ENCODE measurements at places on chromosomes 5 and 9.

GRCh38 chr9:134936346-134937163, 18.8 kb upstream of the FCN1 start:
- no peak for DNase-seq

DNA sequence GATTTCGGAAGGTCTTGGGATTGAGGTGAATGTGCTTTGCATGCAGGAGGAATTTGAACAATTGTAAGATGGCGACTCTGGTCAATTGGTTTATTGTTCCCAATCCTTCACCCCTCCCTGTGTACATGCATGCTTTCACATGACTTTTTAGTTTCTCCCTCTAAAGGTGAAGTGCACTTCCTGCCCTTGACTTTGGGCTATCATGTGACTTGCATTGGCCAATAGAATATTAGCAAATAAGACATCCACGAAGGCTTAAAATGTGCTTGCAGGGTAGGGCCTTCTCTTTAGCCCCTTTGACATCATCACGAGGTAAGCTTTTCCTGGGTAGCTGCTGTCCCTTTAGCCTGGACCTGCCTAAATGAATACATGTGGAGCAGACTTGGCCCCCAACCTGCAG, 8.1 kb upstream of the ZBTB43 start:
- DNase-seq = no peak

- no peak for DNase-seq
Measured at GRCh38 chr5:6692906-6693305, 20.3 kb upstream of the TENT4A start.

DNA sequence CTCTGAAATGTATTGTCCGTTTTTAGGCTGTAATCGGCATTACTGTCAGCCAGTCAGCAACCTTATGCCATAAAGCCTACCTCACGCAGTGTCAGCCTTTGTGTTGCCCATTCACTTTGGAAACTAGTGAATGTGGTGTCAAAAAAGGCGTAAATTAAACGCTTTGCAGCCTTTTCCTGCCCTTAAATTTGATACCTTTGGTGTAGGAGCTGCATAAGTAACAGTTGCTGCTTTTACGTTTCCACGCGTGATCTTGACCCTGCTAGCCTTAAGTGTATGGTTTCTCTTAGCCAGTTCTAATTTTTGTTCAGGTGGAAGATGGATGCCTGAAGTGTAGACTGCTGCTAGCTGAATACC, 257.7 kb downstream of the EPB41L4A start:
- no peak for DNase-seq

- no peak for DNase-seq
Measured at GRCh38 chr5:82396871-82397514, 118.8 kb upstream of the RPS23 start.

DNA sequence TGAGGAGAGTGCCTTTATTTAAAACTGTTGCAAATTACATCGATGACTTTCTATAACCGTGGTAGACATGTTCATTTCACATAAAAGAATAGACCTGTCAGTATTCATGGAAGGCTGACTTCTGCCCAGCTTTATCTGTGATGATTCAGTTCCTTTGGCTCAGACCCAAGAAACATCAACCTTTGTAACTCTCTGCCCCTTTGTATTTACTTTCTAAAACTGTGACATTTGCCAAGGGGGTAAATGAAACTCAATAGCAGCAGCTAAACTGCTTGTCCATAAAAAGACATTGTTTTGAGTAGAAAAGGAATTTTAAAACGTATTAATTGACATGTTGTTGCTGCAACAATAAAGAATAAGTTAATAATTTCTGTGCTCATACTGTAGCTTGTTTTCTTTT, 137.8 kb upstream of the ANKH start:
- DNase-seq = no peak

DNA sequence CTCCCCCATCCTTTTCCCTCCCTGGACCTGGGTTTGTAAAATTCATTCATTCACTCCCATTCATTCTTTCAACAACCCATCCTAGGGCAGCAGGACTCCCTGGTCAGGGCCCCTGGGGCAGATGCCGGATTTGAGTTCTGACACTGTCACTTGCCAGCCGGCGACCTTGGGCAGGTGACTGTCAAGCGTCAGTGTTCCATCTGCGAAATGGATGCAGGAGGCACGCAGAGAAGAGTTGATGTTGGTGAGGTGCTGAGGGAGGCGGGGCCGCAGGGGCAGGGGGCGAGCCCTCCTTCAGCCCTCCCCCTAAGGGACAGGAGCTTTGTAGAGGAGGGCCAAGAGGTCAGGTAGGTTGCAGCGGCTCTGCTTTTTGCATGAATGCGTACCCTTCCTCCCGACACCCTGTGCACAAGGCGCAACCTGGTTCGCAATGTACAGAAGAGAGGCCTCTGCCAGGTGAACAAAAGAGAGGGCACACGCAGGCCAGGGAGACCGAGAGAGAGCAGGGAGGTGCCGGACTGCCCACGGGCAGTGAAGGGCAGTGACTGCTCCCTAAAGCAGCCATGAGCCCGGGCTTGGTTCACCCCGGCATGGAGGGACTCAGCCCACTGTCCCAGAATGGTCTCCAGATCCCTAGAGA, 128.1 kb downstream of the BARX1 start:
- DNase-seq = no peak

DNA sequence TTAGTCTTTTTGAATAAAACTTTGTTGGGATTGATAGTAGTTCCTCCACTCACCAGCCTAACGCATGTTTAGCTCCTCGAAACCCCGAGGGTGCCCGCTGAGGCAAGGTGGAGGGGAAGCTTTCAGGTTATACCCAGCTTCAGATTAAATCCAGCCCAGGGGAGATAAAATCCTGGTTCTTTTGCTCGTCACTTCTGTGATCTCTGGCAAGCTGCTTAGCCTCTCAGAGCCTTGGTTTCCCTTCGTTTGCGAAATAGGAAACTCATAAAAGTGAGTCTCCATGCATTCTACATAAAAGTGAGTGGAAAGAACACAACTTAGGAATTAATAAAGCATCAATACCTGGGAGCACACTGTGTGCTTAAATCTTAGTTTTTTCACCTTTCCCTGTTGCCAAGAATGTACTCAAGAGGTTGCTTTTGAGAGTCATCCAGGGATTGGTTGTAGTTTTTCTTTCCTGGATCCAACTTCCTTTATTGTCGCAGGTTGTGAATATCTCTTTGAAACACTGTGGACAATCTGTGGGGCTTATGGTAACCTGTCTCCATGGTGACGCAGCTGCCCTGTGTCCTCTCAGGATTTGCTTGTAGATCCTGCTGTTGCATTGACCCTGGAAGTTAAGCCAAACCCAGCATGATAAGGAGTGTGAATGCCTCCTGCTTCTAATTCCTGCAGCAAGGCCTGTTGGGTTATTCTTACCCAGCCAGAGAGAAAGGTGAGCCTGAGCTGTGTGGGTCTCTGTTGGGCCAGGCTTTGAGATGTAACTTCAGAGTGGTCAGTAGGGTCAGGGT, 2.0 kb downstream of the GALNT12 start:
- DNase-seq = no peak

DNA sequence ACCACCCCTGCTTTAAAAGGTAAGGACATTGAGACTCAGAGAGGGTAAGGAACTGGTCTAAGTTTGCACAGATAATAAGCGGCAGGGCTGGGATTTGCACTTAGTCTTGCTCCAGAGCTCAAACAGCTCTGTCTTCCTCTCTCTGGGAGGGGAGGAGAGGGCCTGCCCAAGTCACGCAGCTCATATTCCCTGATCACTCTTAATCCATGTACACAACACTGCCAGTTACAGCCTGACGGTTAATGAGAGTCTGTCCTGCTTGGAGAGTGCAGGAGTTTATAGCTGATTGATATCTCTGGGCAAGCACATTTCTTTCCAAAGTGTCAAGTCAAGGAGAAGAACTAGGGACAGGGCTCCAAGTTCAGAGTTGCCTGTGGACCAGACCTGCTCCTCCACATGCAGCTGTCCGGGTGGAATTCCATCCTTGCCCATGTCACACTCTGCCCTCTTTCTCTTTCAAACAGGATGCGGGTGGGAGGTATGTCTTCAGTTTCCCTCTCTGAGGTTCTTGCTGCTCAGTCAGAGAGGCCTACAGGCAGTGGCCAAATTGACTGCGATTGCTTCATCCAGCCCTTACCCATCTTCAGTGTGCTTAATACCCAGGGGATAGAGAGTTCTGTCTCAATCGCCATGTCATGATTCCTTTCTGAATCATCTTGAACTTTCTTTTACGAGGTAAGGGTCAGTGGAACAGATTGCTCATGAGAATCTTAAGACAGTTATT, 54.5 kb downstream of the GALNT12 start:
- no peak for DNase-seq

DNA sequence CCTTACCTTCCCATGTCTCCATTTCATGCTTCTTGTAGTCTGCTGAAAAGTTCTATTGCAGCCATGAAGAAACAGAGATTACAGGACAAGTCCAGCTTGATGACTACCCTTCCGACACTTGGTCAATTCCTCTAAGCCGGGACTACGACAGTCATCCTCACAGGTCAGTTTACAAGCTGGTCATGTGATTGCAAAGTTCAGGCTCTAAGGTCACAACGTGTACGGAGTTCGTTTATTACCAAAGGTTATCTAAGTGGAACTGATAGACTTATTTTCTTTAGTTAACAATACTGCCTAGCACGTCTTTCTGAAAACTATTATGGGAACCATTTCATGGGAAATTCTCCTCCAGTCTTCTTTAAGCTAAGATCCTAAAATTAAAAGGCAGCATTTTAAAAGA, 88.5 kb upstream of the NR5A1 start:
- DNase-seq = no peak

DNA sequence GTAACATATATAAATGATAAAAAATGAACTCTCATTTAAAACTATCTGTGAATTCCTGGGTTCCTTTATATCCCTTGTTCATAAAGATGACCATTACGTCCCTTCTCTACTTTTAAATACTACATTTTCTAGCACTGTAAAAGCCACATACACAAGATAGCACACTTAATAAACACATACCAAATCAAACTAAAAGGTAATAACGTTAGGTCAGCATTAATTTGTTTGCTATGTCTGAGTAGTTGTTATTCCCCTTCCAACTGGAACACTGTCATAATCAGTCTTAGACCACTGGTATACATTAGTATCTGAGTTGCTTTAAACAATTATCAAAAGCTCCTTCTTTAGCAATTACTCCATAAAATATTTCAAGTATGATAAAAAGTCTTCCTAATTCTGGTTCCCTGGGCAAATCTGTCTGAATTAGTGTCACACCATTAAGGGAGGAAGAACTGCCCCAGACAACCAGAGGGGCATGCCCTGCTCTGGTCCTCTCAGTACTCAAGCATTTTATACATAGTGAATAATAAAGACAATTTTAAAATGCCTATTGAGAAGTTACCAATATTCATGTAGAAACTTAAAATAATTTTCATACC, 98.1 kb downstream of the RAPGEF6 start:
- no peak for DNase-seq

Data from activated T-helper 1 cell treated with anti-CD3 and anti-CD28 coated beads, Interleukin-12 subunit alpha, Interleukin-12 subunit beta, Interleukin-2, Interleukin-4 antibody, amounts not matched to agents 30 ng/mL and 10 ng/mL and 1 ng/mL, durations not matched to agents 14 hours and 24 hours and 36 hours (primary cell).